ENCODE measurements at places on chromosomes 7 and 10.

DNA sequence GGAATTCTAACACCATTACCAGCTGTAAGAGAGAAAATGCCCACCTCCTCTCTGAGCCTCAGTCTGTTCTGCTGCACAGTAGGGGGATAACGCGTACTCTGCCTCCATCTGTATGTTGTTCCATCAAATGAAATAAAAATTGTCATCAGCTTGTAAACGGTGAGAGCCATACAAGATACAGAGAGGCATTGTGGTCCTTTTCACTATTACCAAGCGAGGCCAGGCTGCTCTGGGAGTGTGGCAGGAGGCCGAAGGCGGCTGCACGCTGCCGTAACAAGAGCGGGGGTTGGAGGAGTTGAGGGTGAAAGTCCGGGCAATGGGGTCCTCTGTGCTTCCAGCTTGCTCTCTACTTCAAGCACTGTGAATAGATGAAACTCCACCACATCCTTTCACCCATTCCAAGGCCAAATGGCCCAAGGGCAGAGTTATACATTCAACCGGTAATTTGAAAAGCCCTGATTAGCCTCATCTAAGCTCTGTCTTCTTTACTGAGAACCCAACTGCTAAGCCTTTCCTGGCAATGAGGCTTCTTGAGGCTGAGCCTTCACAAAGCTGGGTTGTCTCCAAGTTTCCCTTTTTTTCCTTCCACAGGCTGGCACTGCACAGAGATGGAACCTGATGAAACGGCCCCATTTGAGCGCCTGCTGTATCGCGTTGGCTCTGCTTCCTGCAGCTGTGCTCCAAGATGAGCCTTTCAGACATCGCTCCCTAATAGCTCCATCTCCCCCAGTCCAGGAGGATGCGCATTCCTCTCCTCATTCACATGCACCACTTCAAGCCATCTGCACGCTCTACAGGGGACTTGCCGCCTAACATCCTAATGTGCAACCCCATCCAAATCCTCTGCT is 47.2 kb downstream of the PYROXD2 start:
- no peak for DNase-seq

GRCh38 chr10:130487566-130487965 is 351.4 kb downstream of the GLRX3 start:
- no peak for DNase-seq

DNA sequence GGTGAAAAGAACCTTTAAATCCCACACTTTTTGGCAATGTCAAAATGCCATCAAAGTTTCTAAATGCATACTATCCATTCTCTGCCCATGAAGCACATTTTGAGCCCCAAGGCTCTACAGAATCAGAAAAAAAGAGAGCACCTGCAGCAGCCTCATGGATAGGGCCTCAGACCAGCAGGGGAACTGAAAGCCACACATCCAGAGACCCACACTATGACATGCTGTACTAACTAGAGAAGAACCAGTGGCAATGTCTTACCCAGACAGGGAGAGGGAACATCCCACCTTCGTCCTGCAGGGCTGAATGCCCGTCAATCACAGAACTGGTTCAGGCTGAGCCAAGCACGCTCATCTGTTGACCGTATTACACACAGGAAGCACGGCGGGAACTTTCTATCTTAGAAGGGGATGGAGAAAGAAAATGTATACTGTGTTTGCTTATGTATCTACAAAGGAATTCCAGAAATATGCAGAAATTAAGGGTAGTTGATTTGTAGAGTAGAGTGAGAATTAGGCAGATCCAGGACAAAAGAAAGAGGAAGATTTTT is 237.2 kb downstream of the GLI3 start:
- DNase-seq, result no peak

DNA sequence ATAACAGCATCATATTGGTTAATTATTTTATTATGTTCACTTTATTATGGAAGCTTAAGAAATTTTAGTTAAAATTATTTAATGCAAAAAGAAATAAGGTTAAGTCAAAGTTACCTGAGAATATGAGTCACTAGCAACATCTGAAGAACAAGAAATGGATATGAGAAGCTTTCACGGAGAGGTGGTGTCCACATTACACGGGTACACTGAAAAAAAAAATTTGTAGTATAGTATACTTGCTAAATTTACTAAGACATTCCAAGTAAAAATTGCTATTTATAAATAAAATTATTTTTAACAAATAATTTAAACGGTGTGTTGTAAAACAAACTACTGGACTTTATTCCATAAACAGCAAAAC is 63.9 kb downstream of the DPY19L1 start:
- DNase-seq, result no peak

- no peak for DNase-seq
Observed at GRCh38 chr7:125663961-125664360, 734.3 kb upstream of the POT1 start.

DNA sequence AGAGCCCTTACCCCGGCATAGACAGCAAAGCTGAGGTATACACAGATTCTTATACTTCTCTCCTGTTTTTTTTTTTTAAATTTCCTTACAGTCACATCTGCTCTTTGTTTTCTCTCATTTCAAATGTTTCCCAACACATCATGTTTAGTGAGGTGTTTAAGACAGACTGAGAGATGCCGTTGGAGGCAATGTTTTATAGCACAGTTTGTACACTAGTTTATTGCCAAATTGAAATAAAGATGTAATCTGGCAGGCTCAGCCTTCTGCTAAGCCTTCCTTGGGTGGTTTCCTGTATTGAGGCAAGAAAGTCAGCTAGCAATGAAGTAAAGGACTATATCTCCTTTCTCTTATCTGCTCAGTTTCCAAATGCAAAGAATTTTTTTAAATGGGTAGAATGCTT is 393.4 kb downstream of the SORCS1 start:
- no peak for DNase-seq

DNA sequence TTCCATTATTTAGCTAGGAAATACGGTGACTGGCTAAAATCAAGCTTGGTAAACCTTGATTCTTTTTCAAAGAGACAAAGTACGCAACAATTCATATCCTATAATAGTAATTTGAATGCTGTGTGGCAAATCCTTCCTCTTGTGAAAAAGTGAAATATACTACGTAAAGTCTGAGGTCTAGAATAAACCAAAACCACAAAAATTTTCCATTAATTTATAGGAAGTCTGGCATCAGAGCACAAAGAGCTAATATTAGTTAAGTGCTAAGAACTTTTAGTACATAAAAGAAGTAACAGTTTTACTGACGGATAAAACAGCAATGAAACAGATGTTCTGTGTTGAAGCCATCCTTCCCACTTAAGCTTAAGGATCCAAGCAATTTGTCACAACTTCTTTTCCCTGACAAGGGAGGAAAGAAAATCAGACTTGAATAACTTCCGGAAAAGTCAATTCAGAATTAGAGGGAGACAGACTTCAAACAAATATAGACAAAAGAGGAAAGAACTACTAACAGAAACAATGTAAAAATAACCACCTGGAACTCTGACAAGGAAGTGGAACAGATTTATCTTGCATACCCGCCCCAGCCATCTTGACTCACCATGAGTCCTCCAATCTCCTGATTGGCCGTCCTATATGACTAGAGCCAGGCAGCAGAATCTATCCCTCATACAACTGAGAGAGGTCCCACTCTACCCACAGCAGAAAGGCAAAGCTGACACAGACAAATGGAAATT is 34.6 kb downstream of the RHEB start:
- no peak for DNase-seq

DNA sequence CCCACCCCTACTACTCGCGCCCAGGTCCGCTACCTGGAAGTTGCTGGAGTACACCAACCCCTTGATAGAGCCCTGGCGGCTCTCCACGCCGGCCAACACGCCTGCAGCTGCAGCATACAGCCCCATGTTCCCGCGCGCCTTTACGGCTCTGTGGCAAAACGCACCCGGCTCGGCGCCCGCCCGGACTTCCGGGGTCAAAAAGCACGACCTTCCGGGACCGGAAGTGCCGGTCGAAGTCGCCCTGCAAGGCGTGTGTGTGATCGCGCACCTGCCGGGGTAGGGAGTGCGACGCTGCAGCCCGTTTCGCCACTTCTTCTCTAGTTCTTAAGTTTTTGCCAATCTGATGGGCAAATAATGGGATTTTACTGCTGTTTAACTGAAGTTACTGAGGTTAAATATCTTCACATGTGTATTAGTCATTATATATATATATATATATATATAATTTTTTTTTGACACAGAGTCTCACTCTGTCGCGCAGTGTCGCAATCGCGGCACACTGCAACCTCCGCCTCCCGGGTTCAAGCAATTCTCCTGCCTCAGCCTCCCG is at the start of gene NSUN5:
Gene NSUN5, minus strand, starts transcription at position 162 of the 550 bp plus-strand sequence. Its CDS starts 36 bp downstream, at position 126.
- DNase-seq, result no peak

GRCh38 chr7:84139986-84140729 is 54.4 kb downstream of the SEMA3A start:
- no peak for DNase-seq

DNA sequence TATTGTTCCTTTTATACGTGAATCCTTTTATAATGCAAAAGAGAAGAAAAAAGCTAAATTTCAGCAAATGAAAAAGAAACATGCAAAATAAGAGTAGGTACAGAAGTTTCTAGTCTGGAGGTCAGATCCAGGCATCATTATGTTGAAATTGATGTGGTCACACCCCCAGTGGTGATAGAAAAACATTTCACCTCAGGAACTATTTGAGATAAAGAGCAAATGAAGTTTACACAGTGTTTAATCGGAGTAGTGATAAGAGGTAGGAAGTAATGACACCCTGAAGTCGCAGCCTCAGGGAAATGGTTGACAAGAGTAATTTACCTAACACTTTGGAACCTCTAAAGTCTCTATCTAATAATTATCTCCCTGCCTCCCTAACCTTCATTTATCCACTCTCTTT is 536.0 kb upstream of the STEAP1 start:
- DNase-seq, result no peak

DNA sequence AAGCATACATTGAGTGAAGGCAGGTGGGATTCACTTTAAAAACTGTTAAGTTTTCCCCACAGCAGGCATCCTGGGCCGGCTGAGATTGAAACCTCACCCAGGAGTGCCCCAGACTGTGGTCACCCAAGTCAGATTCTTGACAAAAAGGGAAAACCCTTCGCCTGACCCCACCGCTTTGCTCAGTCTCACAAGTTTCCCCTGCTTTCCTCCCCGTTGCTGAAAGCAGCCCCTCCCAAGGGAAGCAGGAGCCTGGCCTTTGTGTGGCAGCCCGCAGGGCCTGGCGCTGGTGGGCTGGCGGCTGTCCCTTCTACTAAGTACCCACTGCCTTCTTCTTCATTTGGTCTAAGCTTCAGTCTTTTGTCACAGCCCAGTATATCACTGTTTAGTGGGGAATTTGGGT is 16.0 kb downstream of the RNF32 start:
- no peak for DNase-seq

DNA sequence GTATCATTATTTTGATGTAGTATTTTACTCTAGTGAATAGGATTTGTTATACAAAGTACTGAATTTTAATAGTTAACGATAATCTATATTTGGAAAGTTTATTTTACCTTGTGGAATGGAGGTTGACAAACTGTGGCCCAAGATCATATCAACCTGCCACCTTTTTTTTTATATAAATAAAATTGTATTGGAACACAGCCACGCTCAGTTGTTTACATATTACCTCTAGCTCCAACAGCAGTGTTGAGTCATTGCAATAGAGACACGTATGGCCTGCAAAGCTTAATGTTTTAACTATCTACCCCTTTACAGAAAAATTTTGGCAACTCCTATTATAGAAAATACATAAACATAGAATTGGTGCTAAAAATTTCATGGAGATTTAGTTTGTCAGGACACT is 239.3 kb downstream of the THSD7A start:
- DNase-seq, result no peak

- DNase-seq, result no peak
Observed at GRCh38 chr10:69051303-69051702, 36.6 kb upstream of the SRGN start.

DNA sequence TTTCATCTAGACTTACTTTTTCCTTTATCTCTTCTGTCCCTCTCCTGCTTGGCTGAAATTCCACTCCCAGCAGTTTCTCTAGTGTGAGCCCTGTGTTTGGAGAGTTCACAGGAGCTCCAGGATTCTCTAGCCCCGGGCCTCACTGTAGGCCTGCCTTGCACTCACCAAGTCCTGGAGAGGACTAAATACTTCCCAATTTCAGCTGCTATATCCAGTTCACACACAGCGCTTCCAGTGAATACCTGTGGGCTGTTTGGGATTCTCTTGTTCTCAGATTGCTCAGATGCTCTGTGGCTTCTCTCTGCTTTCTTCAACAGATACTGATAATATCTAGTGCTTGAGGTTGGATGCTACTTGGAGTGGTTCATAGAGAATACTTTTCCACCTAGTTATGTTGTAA is 46.0 kb downstream of the MINPP1 start:
- DNase-seq, result no peak

DNA sequence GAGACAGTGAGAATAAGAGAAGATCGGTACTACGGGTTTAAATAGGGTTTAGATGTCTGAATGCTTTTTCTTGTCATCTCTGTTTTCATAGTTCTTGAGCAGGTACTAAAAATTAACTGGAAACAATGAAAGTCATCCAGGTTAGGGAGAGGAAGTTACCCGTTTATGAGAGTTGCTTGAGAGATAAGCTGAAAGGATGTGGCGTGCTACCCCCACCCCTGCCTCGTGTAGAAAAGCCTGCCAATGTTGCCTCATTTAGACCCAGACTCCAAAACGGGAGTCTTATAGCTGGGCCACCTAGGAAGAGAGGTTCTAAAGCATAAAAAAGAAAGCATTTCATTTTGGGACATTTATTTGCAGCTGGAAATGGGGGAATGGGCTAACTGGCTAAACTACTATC is 10.2 kb downstream of the AKR1C4 start:
- no peak for DNase-seq

GRCh38 chr7:5564894-5565293 is 141.3 kb upstream of the TNRC18 start:
- no peak for DNase-seq

- peak; percentile 80 for DNase-seq
Observed at GRCh38 chr10:34808801-34809745, 6.0 kb downstream of the PARD3 start.

DNA sequence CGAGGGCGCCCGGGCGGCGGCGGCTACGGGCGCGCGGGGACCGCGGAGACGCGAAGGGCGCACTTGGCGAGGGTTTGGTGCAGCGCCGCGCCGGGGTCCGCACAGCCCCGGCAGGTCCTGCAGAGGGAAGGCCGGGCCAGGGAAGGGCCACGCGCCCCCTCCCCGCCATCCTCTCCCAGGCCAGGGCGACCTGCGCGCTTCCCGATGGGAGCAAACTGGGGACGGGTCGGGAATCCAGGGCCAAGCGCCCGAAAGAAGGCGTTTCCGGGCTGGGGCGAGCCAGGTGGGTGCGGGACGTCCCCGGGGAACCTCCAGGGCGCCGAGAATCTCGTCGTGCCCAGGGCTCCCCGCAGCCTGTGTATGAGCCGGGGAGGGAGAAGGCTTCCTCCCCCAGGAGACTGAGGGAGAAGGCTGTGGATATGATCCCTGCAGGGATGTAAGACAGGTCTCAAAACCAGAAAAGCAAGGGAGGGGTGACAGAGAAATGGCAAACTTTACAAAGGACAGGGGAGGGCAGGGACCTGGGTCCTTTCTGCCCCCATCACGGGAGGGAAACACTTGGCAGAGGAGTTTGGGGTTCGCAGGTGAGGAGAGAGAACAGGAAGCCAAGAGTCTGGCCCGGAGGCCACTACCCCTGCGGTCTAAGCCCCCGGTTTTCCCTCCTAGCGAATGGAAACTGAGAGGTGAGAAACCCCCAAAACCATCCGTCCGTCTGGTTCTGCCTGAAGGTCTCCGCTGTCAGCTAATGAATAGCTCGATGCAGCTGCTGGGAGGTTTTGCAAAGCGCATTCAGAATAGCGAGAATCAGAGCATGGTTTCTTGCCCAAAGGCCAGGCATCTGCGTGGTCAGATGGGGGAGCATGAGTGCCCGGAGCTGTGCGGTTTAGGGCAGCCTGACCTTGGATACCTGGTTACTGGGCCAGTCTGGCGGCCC is 674 bp downstream of the AMZ1 start:
- no peak for DNase-seq

GRCh38 chr10:112374724-112375541 is 1.0 kb downstream of the ACSL5 start:
- no peak for DNase-seq

- no peak for DNase-seq
Observed at GRCh38 chr10:22243321-22243720, 25.5 kb upstream of the EBLN1 start.

Data from NCI-H187 treated with DMSO at 0.1 percent for 48 hours (cell line).